Activated CD4-positive, alpha-beta T cell treated with anti-CD3 and anti-CD28 coated beads, Interleukin-2, Interleukin-6, amounts not matched to agents 100 ng/mL and 50 ng/mL, durations not matched to agents 16 hours and 8 hours (primary cell): ENCODE measurements at places on chromosomes 16 and 17.

- no peak for DNase-seq
Observed at GRCh38 chr17:27491713-27492190, 35.5 kb downstream of the KSR1 start.

DNA sequence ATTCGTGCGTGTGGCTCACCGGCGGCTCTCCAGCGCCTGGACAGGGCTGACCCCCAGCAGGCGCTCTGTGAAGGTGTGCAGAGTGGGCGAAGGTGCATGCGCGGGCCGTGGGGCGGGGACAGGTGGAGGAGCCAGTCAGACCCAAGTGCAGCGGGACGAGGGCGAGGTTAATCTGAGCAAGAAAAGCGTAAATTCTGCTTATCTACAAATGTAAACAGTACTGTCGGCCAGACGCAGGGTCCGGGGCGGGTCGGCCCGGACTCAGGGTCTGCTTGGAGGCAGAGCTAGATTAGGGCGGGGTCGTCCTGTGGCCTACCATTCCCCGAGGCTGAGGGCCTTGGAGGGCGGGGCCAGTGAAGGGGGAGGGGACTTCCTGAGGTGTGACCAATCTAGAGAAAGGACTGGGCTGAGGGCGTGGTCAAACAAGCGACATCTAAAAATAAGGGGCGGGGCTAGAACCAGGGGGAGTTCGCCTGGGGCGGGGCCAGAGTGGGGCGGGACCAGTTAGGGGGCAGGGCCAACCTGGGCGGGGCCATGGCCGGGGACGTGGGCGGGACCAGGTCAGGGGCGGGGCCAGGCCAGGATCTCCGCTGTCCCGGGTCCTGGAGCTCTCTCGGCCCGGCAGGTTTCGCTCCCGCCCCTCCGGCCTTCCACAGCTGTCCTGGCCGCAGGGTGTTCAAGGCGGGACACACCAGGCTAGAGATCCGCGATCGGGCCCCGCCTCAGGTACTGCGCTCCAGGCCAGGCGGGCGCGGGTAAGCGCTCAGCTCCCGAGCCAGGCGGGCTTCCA is at the start of gene SEC14L5:
Gene SEC14L5, plus strand, starts transcription at position 611 of the 790 bp plus-strand sequence. CDS start 994 bp downstream, outside the sequence.
- DNase-seq, result peak; percentile 97

- peak; percentile 34 for DNase-seq
Observed at GRCh38 chr17:80765241-80765961, 220.8 kb downstream of the RPTOR start.

DNA sequence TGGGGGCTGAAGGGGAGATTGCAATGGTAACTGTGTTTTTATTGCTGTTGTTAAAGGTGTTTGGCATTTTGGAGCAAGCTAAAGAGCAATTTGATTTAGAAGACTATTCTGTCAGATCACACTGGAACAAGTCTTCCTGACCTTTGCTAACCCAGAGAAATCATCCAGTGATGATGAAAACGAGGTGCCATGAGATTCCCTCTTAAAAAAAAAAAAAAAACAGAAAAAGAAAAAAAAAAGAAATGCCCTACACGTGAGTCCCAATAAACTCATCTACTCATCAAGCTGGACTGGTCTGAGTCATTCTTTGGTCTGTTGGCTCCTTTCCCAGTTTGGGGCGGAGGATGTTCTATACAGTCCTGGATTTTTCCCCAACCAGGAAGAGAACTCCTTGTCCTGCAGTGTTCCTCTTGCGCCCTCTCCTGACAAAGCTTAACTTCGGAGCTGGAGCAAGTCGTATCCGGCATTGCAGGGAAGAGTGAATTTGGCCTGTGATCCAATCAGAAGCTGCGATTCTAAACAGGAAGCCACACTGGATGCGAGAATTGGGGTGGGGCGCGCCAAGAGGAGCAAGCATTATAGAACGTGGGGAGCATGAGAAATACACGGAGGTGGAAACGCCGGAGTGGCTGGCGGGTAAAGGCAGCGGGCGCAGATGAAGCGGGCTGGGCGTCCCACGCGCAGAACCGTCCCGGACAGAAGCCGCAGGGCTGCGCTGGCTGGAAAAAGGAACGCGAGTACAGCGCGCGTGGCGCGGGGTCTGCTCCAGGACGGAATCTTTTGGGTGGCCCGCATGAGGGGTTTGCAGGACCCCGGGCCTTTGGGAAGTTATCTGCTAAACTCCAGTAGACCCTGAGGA is 22.4 kb upstream of the CRYM start:
- DNase-seq, result peak; percentile 81

GRCh38 chr17:28100251-28100650 is 57.8 kb downstream of the NLK start:
- DNase-seq, result no peak

- no peak for DNase-seq
Observed at GRCh38 chr17:77153472-77153871, 12.7 kb downstream of the SEC14L1 start.

DNA sequence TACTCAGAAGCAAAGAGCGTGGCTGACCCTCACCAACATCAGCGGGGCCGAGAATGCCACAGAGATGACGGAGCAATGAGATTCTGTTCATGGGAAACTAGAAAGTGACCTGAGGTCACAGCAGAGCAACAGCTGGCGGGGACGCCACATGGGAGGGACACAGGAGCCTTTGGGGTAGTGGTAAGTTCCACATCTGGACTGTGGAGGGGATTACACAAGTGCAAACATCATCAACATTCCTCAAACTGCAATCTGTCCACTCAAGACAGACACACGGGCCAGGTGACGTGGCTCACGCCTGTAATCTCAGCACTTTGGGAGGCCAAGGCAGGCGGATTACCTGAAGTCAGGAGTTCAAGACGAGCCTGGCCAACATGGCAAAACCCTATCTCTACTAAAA is 11.2 kb downstream of the HAGH start:
- no peak for DNase-seq

- DNase-seq, result peak; percentile 71
Observed at GRCh38 chr17:51371732-51372151, 111.4 kb downstream of the UTP18 start.

GRCh38 chr16:70594569-70594968 is 51.8 kb upstream of the IL34 start:
- DNase-seq, result no peak

DNA sequence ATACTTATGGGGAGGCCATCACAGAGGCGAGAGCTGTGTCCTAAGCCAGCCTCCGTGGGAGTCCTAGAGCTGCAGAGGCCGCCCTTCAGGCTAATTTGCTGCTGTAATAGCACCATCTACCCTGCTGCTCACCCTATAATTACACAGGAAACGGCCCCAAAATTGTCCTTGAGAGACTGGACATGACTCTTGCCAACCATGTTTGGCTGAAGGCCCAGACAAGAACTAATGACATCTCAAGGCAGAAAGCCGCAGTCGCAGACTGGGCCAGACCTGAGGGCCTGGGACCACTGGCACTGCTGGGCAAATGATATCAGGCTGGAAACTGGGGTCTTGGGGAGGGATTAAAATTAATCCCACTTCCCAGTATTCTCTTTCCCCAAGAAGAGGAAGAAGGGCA is 24.1 kb downstream of the PSMD7 start:
- DNase-seq, result no peak

DNA sequence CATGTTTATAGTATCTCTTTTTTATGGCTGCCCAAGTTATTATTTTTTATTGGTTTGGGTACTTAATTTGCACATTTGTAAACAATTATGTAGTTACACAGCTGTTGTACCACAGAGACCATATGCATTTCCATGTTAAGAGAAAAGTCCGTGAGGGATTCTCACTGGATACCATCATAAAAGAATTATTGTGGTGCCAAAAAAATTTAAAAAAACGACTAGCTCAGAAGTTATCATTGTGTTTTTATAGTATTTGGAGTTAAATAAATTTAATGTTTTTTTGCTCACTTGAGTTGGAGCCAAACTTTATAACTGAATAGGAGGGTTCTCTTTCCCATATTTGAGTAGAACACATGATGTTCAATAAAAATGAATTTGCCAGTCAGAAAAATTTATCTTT is 618.7 kb downstream of the WWOX start:
- DNase-seq, result no peak

DNA sequence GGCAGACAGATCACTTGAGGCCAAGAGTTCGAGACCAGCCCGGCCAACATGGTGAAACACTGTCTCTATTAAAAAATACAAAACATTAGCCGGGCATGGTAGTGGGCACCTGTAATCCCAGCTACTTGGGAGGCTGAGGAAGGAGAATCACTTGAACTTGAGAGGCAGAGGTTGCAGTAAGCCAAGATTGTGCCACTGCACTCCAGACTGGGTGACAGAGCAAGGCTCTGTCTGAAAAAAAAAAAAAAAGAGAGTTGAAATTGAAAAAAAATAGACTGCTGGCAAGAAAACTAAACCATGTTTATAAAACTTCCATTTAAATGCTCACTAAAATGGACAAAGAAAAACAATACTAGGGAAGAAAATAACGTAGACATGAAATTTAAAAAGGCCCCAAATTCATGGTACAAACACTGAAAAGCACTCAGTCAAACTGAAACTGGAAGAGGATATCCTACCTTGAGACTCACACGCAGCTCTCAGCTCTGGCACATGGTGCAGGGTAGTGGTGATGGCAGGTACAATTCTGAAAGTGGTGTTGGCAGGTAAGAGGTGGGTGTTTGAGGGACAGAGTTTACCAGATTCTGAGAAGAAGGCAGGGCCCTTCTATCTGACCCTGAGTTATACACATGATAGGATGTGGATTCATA is 19.3 kb downstream of the CNTROB start:
- peak; percentile 84 for DNase-seq

- no peak for DNase-seq
Observed at GRCh38 chr17:61379457-61380216, 20.0 kb upstream of the TBX2 start.

DNA sequence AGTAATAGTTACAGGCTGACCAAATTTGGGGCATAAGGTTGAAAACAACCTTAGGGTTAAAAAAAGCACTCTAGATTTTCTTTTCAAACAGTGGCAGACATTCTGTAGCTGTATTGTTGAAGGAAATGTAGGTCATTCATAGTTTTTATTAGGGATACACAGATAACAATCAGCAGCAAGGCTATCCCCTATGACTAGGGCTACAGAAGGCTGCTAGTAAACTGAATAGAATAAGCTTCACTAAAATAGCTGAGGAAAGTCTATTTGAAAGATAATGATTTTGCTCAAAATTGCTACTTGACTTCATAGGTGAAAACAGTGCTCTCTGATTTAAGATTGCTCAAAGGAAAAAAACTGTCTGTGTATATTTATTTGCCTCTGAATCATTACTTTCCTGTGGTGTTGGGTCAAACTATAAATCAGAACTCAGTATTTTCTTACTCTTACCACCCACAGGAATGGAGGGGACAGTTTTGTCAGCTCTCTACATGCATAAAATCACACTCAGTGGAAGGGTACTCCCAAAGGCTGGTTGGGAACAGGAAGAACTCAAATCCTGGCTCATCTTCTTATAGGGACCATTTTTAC is 24.8 kb downstream of the RPGRIP1L start:
- DNase-seq, result no peak

DNA sequence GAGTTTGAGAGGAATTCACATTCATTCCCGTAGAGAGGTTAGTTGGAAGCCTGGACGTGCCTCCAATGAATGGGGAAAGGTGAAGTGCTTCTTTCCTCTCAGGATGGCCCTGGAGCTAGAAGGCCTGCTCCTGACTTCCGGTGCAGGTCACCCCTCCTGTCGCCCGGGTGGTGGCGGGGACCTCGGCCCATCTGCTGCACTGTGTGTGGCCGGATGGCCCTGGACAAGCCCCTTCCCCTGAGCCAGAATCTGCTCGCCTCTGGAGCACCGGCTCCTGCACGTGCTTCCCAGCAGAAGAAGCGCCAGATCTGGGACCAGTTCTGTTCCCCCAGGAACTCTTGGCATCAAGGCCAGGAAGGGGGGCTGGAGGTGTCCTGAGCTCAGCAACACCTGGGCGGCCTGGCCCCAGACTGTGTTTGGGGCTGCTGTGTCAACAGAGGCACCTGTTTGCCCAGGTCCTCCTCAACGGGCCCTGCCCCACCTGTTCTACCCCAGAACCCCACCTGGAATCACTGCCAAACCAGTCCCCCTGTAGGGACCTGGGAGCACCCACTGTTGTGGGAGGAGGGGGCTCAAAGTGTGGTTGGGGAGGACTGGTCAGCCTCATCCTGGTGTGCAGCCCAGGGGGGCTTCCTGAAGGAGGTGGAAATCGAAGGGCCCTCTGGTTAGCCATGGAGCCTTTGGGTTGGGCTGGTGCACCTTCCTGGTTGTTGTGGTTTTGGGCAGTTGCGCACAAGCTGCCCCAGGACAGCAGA is 5.1 kb upstream of the PERCC1 start:
- no peak for DNase-seq

- DNase-seq, result no peak
Observed at GRCh38 chr17:15081008-15081407, 184.1 kb downstream of the PMP22 start.

GRCh38 chr17:1244606-1245012 is 25.6 kb upstream of the BHLHA9 start:
- no peak for DNase-seq

- no peak for DNase-seq
Observed at GRCh38 chr16:3607161-3607560, 4.2 kb downstream of the SLX4 start.

DNA sequence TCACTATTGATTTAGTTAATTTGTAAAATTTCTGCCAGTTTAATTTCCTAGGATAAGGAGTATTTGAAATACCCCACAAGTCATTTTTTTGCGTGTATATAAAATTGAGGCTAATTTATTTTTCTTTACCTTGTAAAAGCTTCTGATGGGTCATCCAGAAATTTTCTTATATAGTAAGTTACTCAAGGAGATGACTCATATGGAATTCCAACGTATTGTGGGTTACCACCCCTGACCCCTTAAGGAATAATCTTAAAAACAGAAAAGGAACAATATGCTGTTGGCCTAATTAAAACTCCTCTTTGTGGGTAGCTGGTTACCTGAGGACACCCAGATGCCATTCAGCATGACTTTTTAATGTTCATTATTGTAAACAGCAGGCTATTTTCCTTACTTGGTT is 13.6 kb downstream of the HEATR6 start:
- DNase-seq, result no peak

- no peak for DNase-seq
Observed at GRCh38 chr16:9118170-9118569, 26.7 kb downstream of the HAPSTR1 start.

DNA sequence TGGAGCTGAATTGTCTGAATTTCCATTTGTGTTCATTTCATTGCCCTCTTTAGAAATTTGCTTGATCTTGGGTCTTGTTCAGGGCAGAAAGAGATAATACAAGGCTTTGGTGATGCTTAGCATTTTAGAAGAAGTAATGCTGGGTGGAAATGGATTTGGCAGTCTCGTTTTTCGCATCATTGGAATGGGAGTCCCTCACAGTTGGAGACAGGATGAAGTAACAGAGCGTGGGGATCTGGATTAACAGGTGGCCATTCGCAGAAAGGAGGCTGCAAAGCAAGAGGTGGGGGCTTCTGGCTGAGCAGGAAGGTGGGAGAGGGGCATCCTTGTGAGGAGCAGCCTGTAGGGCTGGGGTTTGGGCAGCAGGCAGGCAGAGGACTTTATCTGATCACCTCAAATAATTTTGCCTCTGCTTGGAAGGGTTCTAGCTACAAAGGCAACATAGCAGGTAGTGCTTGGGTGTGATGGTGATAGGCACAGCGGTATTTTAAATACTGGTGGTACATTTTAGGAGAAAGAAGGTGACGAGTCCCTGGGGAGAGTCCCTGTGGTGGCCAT is 17.0 kb downstream of the KSR1 start:
- DNase-seq, result no peak

DNA sequence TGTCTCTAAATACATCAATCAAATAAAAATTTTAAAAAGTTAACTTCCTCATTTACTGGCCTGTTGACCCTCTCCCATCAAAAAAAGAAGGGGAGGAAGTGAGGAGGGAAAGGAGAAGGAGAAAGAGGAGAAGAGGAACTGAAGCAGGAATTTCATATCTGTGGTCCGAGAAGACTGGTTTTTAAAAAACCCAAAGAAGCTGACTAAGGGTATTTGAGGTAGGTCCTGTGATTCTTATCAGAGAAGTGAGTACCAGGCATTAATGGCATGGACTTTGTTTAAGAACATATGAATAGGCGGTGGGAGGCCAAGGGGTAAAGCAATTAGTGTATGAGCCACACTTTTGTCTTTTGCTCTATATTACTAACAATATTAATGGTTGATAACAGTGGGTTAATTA is 2.0 kb downstream of the SLC46A1 start:
- no peak for DNase-seq
